ENCODE measurements at places on chromosomes 7 and 10.

- no peak for DNase-seq
These were observed 145.0 kb upstream of the CALCR start for GRCh38 chr7:93719546-93719945.

GRCh38 chr7:156919132-156919713 is 26.2 kb upstream of the LMBR1 start:
- no peak for DNase-seq

GRCh38 chr7:48087349-48087748 is 1.7 kb upstream of the UPP1 start:
- DNase-seq: no peak

- no peak for DNase-seq
These were observed 73.2 kb downstream of the WNT2 start for GRCh38 chr7:117249696-117250095.

Data from NCI-H1105 (cell line).